Anterior cingulate cortex (tissue), 58 donors: ENCODE measurements at places on chromosomes 7 and 10.

GRCh38 chr10:86020134-86020533 lies 346.5 kb downstream of the GRID1 start:
- DNase-seq = no peak

- DNase-seq = no peak
Observed at GRCh38 chr7:20354610-20355528, 24.2 kb downstream of the ITGB8 start.

DNA sequence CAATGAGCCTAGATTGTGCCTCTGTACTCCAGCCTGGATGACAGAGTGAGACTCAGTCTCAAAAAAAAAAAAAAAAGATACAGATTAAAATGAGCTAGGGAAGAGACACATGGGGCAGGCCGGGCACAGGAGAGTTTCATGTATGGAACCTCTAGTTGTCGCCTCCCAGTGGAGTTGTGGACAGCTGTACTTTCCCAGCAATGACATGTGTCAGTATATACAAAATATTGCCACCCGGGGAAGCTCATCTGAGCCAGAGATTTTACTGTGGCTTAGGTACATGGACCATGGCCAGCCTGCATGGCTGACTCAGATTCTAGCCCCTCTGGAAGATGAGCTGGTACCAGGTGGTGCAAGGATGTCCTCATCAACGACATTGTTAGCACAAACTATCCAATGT lies 87.4 kb downstream of the COL26A1 start:
- no peak for DNase-seq

- no peak for DNase-seq
Observed at GRCh38 chr7:117323305-117323850, 520 bp upstream of the WNT2 start.
